ENCODE measurements at places on chromosomes 13 and 19.

DNA sequence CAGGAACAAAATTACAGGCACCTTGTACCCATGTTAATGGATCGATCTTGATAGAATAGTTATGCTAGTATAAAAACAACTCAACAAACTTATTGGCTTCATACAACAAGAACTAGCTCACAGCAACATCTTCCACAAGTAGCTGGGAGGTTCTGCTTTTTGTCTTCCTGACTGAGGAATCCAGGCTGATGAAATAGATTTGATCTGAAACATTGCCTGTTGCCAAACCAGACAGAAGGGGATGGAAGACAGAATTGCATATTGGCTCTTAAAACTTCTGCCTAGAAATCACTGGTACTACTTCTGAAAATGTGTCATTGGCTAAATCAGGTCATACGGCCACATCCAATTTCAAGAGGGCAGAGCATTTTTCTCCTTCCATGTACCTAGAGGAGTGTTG lies 267.3 kb downstream of the RFC3 start:
- no peak for DNase-seq

GRCh38 chr13:33640832-33641231 lies 177.1 kb upstream of the RFC3 start:
- DNase-seq: no peak

GRCh38 chr13:48232420-48233045 lies 473 bp upstream of the ITM2B start:
- no peak for DNase-seq

- DNase-seq: no peak
These were observed 17.2 kb downstream of the FGF21 start for GRCh38 chr19:48772503-48772953.

DNA sequence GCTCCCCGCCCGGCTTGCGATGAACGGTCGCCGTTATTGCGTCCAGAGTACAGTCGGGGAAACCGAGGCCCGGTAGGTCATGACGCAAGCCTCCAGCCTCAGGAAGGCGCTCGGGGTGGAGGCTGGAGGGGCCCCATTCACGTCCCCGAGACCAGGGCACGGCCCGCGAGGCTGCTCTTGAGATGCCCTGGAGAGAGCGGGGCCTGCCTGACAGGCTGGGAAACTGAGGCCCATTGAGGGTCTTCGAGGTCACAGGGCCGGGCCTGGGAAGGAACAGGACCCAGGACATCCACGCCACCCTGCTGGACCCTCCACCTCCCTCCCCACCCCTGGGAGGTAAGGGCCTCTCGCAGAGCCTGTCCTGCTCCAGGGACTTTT lies 367 bp downstream of the NDUFS7 start:
- DNase-seq: no peak

DNA sequence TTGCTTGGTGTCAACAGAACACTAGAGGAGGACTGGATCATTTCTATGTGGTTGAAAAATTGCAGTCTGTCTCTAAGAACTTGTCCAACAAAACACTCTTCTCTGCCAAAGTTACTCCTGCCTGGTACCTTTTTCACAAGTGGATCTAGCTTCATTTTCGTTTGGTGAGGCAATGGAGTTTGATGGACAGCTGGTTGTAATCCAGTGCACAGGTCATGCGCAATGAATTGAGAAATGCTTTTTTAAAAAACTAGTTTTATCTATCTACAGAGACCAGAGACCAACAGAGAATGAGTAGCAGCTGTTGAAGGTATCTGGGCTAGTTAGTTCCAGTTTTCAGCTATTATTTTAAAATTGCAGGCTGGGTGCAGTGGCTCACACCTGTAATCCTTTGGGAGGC lies 12.0 kb upstream of the KBTBD6 start:
- no peak for DNase-seq

DNA sequence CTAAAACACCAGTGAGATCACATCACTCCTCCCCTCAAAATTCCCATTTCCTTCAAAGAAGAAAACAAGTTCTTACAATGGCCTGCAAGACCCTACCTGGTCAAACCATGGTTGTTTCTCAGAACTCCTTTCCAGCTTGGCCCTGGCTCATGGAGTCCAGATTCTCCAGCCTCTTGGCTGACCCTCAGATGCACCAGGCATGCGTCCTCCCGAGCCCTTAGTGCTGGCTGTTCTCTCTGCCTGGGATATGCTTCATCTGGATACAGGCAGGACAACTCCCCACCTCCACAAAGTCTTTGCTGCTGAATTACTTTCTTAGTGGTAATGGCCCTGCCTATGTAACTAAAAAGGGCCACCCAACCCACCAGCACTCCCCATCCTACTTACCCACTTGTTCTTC lies 94.3 kb downstream of the MBNL2 start:
- DNase-seq: no peak

DNA sequence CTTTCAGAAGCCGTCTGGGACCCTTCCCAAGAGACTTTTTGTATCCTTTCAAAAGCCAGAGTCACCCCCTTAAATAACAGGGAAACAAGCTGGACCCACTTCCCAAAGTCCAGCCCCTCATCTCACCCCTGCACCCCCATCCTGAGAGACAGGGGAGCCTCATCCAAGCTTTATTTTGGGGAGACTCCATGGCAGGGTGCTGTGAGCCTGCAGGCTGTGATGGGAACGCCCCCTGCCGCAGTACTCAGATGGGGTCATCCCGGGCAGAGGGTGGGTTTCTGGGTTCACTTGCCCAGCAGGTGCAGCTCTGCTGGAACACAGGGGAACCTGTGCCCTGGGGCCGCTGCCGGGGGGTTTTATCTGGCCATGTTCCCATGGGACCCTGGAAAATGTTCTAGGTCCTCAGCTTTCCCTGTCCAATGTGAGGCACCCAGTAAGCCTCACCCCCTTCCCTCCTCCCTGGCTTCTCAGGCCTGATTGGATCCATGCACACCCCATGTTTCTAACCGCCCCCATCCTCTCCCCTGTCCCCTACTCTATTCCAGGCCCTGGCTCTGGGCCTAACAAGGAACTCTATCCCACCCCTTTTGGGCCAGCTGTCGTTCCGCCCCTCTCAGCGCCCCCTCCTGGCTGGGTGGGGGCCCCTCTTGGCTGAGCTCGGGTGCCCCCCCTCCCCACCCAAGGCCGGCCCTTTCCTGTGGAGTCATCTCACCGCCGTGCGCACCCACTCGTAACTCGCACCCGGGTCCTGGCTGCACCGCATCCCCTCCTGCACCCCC lies 1.0 kb downstream of the HIF3A start:
- no peak for DNase-seq

- peak; percentile 43 for DNase-seq
These were observed 10.5 kb upstream of the B3GNT3 start for GRCh38 chr19:17784201-17785008.

DNA sequence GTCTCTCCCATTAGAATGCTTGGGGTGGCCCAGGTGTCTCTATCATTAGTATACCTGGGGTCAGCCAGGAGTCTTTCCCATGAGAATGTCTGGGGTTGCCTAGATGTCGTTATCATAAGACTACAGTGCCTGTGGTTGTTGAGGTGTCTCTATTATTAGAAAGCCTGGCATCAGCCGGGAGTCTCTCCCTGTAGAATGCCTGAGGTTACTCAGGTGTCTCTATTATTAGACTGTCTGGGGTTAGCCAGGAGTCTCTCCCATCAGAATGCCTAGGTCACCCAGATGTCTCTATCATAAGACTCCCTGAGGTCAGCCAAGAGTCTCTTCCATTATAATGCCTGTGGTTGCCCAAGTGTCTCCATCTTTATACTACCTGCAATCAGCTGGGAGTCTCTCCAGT lies 1541.1 kb downstream of the UQCRFS1 start:
- DNase-seq: no peak
